ENCODE measurements at places on chromosomes 7 and 10. TPM values are rescaled to one million over a fixed set of nuclear protein-coding genes. Genes with fewer than 3 reads are reported as not detected.

The CDC123 gene
- total RNA-seq, result 154 TPM

The PLEKHS1 gene
- total RNA-seq, result not detected

The CYP2W1 gene
- total RNA-seq, result not detected

The BCCIP gene
- total RNA-seq, result 36.9 TPM

The ANKRD61 gene
- not detected for total RNA-seq

The GIMAP5 gene
- total RNA-seq, result 150 TPM

The ANKRD26 gene
- 4.2 TPM for total RNA-seq

The UTF1 gene
- not detected for total RNA-seq

The CHST15 gene
- 24.1 TPM for total RNA-seq

The TCAF2 gene
- total RNA-seq, result 6.5 TPM

The CALHM3 gene
- total RNA-seq, result not detected

The FMC1 gene
- total RNA-seq, result 9.7 TPM

The ANXA8L1 gene
- not detected for total RNA-seq

The CPSF4 gene
- 21.9 TPM for total RNA-seq

The GPRIN2 gene
- not detected for total RNA-seq

The MLXIPL gene
- not detected for total RNA-seq

The GSDME gene
- 22.5 TPM for total RNA-seq

The CRTAC1 gene
- total RNA-seq, result 3.1 TPM

The GSAP gene
- total RNA-seq, result 4.0 TPM

The PSD gene
- total RNA-seq, result under 0.01 TPM

The SCIN gene
- 0.13 TPM for total RNA-seq

The GRM3 gene
- not detected for total RNA-seq

The VWDE gene
- under 0.01 TPM for total RNA-seq

The GIMAP1 gene
- total RNA-seq, result 26.7 TPM

The ELN gene
- 0.81 TPM for total RNA-seq

The SLC26A3 gene
- not detected for total RNA-seq

The CLDN4 gene
- total RNA-seq, result 0.06 TPM

The SORCS1 gene
- total RNA-seq, result not detected

The CFAP69 gene
- total RNA-seq, result 1.3 TPM

The PRSS37 gene
- total RNA-seq, result not detected

The SLC35G1 gene
- 4.9 TPM for total RNA-seq

The HMX3 gene
- total RNA-seq, result not detected

The MYH16 gene
- 0.16 TPM for total RNA-seq

The VSTM2A gene
- total RNA-seq, result not detected

The WDR86 gene
- not detected for total RNA-seq

The ADGRA1 gene
- under 0.01 TPM for total RNA-seq

The KNDC1 gene
- under 0.01 TPM for total RNA-seq

The NPFFR1 gene
- total RNA-seq, result not detected

The MRLN gene
- total RNA-seq, result not detected

The ARHGAP22 gene
- total RNA-seq, result 23.8 TPM

The TRPV6 gene
- total RNA-seq, result not detected

The GJD4 gene
- not detected for total RNA-seq
